ENCODE measurements at places on chromosomes 7 and 10.

- DNase-seq: no peak
These were observed 714.7 kb upstream of the MBL2 start for GRCh38 chr10:53487019-53487983.

DNA sequence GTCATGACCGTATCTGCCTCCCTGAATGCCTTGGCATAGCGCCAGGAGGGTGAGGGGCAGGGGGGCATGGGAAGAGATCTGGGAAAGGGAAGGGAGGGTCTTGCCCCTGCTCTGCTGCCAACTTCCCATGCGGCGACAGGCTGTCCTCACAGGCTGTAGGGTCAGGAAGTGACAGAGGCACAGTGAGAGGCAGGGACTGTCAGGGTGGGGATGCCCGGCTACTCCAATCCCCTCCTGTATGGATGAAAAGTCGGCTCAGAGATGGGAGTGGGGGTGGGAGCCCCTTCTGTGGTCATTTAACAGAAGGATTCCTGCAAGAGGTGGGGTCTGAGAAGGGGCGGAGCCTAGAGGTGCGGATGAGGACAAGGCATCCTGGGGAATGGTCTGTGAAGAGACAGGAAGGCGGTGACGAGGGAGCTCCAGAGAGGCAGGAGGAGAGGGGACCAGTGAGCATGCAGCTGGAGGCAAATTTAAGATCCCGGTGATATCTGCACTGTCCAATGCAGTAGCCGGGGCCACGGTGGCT, 20.8 kb upstream of the UNC5B start:
- no peak for DNase-seq

- no peak for DNase-seq
These were observed 56.2 kb downstream of the COL17A1 start for GRCh38 chr10:104029521-104029860.

- peak; percentile 59 for DNase-seq
These were observed at the start of gene BCL7B for GRCh38 chr7:73557397-73558257. BCL7B (minus strand) TSS chr7:73557690; CDS start chr7:73557578, 112 bp downstream.
